ENCODE measurements at places on chromosomes 3 and 15.

DNA sequence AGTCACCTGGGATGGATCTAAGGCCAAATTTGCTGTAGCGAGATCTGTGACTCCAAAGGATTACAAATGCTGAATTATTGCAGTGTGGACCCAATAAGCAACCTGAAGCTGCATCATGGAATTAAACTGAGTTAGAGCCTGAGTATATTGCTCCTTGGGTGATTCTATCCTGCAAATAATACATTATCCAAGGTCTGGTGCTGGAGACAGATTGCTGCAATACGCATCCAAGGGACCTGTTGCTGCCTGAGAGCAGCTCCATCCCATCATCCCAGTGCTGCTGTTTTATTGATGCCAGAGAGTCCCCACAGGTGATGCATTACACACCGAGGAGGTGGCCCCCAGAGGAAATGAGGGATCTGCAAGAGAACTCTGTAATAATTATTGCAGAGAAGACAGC lies 31.6 kb upstream of the PCSK6 start:
- no peak for DNase-seq

GRCh38 chr3:50658416-50658815 lies 16.3 kb upstream of the DOCK3 start:
- DNase-seq, result no peak

- DNase-seq, result no peak
Measured at GRCh38 chr15:52262364-52262763, 33.2 kb downstream of the MYO5C start.

DNA sequence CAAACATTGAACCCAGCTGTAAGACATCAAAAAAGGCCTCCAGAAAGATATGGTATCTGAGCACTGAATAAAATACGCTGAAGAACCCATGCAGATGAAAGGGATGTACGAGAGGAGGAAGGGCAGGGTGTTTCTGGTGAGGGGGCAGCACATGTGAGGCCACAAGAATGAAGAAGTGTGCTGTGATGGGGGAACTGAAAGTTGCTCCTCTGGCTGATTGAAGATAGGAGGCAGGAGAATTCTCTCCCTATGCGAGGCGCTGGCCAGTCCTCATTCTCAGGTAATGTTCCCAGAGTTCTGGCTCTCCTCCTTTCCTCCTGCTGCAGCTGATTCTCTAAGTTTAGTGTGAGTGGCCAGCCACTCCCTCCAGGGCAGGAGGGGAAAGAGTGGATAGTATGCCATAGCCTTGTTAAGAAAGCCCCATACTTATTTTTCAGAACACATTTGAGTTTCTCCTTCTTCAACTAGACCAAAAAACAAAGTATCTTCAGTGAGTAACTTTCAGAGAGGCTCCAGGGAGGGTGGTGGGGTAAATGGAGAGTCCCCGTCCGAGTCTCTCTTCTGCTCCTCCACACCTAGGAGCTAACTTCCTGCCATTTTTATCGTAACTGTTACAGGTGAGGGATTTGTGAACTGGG lies 26.9 kb upstream of the MYO1E start:
- no peak for DNase-seq

DNA sequence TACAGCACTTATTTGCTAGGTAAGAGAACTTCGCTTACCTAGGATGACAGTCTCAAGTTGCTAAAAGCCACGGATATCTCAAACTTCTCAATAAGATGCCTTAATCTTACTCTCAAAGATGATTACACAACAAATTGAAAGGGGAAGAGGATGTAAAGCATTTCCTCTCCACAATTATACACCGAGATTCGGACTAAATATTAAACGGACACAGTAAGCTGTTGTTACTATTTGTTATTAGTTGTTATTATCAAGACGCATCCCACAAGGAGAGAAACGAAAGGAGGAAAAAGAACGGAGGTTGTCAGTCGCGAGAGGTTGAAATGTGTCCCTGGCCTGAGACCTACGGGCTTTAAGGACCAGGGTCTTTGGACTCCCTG lies 660 bp downstream of the ZNF106 start:
- DNase-seq, result no peak

DNA sequence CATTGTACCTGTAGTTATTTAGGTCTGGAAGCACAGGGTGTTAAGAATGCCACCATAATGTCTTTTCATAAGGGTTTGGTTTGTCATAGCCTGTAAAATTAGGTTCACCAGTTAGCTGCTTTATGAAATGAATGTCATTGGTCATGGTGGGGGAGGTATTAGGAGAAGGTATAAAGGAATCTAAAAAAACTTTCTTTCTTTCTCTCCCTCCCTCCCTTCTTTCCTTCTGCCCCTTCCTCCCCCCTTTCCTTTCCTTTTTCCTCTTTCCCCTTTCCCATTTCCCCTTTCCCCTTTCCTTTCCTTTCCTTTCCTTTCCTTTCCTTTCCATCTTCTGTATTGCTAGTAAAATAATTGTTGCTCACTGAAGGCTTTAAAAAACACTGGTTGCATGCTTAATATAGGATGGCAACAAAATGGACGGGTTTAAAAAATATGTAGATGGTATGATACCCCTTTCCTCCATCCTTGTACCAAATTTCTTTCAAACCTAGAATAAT lies 9.6 kb downstream of the ATP2C1 start:
- no peak for DNase-seq

- no peak for DNase-seq
Measured at GRCh38 chr15:74383695-74384565, 16.5 kb upstream of the CYP11A1 start.

DNA sequence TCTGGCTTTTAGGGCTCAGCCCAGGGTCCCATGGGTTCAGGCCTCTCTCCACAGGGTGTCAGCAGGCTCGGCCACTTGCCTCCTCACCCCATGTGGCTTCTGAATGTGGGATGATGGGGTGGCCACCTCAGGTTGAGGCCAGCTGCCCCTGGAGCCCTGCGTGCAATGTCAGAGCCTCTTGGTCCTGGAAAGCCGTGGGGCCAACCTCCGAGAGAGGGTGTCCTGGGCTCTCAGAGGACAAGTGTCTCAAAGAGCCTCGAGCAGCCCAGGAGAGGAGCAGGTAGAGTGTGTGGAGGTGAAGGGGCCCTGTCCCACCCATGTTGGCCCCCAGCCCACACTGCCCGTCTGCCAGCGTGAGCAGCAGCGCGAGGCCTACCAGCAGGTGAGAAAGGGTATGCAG lies 86.0 kb downstream of the PLXNA1 start:
- no peak for DNase-seq

DNA sequence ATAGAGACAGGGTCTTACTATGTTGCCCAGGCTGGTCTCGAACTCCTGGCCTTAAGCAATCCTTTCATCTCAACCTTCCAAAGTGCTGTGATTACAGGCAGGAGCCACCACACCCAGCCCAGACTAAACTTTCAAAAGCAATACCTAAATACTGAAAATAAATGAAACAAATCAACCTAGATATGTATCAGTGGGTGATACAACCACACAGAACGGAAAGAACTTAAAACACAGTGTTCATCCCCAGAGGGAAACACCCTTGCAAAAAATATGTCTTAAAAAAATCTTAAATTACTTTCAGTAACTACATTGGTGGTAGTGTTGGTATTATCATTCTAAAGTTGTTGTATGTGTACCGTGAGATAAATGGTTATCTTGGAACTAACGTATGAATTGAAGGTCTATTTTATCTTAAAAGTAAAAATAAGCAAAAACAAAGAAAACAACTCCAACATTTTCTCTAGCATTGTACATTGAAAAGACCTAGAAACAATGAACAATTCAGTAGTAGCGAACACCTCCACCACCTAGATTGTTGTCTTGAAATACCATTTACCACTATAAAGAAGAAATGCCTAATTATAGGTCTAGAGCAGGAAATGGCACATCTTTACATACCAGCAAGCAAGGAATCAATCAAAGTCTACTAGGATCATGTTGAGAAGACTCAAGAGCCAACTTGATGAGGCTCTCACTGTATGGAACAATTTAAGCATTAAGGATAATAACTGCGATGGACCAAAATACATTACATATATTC lies 24.7 kb downstream of the SLTM start:
- DNase-seq, result no peak

- DNase-seq, result no peak
Measured at GRCh38 chr3:9439331-9439730, 41.9 kb downstream of the SETD5 start.

- peak; percentile 35 for DNase-seq
Measured at GRCh38 chr15:90482124-90483011, 47.4 kb upstream of the CRTC3 start.

DNA sequence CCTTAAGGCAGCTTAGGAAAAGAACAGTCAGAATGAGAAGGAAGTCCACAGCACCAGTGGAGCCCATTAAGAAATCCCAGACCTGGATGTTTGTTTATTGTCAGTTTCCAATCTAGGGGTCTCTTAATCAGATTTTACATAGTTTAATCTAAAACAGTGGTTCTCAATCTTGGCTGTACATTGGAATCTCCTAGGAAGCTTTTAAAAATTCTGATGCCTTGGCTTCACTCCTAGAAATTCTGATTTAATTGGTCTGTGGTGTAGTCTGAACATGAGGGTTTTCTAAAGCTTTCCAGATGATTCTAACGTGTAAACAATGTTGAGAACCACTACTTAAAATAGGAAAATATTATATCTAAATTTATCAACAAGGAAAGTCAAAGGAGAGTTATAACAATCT lies 56.6 kb upstream of the SPRED1 start:
- DNase-seq, result peak; percentile 59

DNA sequence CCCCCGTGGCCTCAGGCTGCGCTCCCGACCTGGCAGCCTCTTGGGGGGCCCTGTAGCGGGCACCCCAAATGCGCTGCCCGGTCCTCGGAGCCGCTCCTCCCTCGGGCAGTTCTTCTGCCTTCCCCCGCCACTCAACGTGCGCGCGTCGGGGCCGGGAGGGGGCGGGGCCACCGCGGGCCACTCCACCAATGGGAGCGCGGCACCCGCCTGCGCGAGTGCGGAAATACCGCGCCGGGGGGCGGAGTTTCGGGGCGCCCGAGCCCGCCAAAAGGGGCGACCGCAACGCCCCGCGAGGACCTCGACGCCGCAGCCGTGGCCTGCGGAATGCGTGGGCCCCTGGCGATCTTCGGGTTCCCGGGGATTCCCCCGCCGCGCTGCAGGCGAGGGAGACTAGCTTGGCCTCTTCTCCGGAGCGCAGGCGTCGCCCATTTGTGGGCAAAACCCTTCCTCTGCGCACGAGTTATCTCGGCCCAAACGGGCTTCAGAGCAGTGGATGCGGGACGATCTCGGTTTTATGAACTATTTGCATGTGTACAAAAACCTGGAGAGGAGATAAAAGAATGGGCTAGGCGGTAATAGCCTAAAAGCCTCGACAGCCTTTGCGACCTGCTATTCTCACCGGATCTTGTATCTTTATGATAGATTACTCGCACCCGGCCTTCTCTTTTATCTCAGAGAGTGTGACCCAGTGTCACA lies at the start of gene TASOR:
TSS of gene TASOR (minus strand) at position 144 of the 696 bp plus-strand sequence. CDS start 259 bp downstream, outside the sequence.
- peak; percentile 8 for DNase-seq

DNA sequence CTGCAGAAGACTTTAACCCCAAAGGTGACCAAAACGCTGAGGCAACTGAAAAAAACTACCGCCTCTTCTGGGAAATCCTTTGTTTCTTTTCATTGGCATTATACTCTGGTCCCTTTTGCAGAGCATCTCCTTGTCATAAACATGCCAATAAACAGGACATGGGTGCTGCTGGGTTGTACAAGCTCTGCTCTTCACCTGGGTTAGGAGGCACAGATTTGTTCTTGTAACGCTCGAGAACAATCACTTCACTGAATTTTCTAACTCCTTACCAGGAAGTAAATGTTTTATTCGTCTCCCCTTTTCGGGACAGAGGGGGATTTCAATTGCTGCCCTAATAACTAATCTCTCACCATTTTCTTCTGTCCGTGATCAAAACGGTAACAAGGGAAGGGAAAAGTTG lies 1.3 kb downstream of the PLCH1 start:
- DNase-seq, result no peak

DNA sequence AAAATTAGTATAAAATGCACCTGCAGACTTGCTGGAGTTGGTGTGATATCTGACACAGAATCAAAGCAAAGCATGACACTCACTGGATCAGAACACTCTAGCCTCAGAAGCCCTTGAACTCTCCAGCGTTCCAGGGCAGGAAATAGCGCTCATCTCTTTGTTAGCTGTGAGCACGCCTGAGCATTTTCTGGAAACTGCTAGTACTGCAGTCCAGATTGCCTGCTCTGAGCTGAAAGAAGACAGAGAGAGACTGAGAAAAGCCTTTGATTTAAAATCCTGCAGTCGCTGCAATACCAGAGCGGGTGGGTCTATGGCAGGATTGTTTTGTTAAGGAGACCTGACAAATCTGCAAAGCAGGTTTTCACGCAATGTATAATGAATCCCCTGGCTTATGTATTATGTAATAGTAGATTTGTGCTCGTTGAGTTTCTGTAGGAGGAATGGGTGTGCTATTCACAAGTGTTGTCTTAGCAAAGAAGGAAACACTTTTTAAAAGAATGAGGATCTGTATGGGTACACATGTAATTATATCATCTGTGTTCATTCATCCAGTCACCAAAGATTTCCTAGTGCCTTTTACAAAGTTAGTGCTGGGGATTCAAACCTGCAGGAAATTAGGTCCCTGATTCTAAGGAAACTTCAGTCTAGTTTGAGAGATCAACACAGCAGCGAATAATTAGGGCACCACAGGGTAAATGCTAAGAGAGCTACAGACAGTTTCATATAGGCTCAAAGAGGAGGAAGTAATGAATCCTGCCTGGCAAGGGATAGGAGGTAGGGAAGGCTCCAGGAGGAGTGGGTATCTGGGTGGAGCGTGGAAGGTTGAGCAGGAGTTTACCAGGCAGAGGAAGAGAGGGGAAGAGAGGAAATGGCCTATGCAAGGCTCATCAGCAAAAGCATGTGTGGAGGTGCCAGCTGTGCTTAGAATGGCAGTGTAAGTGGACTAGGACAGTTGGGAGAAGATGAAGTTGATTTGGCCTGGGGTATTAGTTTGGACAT lies 26.1 kb upstream of the MGLL start:
- no peak for DNase-seq

DNA sequence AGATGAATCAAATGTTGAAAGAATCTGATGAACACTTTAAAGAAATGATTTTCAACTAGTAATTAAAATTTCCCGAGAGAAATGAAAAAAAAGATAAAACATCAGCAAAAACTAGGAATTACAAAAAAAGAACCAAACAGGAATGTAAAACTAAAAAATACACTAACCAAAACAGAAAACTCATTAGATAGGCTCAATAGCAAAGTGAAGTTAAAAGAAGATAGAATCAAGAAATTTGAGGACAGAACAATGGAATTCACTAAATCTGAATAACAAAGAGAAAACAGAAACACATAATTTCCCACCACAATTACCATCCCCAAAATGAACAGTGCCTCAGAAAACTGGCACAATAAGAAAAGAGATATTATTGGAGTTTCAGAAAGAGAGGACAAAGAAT lies 290.1 kb upstream of the CNTN4 start:
- no peak for DNase-seq

GRCh38 chr15:92277776-92278175 lies 115.9 kb upstream of the ST8SIA2 start:
- peak; percentile 2 for DNase-seq

GRCh38 chr3:135268941-135269532 lies 474.0 kb downstream of the EPHB1 start:
- no peak for DNase-seq

- no peak for DNase-seq
Measured at GRCh38 chr3:192128060-192128459, 599.3 kb downstream of the FGF12 start.

DNA sequence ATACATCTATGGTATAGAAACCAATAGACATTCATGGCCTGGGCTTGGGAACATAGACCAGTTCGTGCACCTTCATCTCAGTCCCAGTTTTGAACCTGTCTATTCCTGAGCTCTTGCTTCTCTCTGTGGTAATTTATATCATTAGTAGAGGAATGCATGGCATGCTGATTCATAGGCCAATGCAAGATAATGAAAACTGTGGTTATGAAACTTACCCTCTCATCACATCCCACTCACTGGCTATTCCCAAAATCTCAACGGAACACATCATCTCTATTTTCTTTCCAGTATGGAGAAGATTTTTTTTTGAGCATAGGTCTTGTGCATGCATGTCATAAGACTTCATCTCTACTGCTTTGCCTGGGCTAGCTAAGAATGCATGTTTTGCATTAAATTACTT lies 18.7 kb upstream of the P2RY12 start:
- DNase-seq, result no peak

All from astrocyte of the cerebellum (primary cell).